ENCODE measurements at places on chromosomes 2 and 18.

DNA sequence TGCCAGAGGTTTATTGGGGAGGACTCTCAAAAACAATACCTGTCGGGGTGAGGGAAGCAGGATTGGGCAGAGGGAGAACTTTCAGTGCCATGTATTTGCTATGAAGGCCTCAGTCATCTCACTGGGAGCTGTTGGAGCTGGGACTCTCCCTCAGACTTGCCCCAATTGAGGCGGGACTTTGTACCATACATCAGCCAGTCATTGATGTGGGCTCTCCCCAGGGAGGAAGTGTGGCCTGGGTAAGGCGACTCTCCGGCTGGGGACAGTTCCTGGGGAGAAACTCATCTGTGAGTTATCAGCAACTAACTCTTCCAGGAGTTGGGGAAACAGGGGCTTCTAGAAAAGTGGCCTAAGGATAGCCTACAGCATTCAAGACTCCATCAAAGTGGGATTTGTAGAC lies 66.5 kb downstream of the FTCDNL1 start:
- H3K4me3 ChIP-seq: no peak overlapping the region
- H3K27me3 ChIP-seq: peaks cover 8% of the 10 kb centered on the region
- H3K36me3 ChIP-seq: no peaks in the 10 kb centered on the region
- DNase-seq: no peak
- no peak overlapping the region for H3K27ac ChIP-seq
- no peaks in the 10 kb centered on the region for H3K4me1 ChIP-seq

DNA sequence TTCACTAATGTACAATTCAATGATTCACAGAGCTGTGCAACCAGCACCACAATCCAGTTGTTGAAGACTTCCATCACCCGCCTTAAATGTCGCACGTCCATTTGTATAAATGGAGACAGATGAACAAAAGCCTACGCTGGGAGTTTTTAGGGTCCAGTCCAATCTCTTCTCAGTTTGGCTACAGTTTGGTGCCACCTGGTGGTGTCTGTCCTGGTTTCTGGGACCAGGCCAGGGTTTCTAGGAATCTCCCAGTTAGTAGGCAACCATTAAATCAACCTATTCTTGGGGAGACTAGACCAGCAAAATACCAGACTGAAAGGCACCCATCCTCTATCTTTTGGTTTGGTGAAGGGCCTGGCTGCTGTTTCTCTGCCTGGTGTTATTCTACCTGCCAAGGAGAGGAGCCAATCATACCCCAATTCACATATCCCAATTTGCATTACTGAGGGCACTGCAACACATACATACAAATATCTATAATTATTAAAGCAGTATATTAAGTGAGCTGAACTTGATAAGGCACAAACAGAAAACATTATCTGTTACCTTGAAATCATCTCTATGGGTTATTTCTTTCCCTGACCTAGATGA lies 3.2 kb upstream of the DDX1 start:
- no peak overlapping the region for H3K27ac ChIP-seq
- no peak for DNase-seq
- H3K4me3 ChIP-seq: no peak overlapping the region
- no peaks in the 10 kb centered on the region for H3K36me3 ChIP-seq

DNA sequence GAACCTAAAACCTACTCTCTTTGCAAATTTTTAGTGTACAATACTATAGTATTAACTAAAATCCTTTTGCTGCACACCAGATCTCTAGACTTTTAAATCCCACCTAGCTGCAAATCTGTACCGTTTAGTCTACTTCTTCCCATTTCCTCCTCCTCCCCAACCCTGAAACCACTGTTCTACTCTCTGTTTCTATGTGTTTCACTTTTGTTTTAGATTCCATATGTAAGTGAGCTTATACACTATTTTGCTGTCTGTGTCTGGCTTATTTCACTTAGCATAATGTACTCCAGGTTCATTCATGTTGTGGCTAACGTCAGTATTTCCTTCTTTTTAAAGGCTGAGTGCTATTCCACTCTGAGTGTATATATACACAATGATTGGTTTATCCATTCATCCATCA lies 18.4 kb upstream of the DSC2 start:
- peaks cover 25% of the 10 kb centered on the region for H3K27me3 ChIP-seq
- H3K27ac ChIP-seq: no peak overlapping the region
- H3K4me3 ChIP-seq: no peak overlapping the region

DNA sequence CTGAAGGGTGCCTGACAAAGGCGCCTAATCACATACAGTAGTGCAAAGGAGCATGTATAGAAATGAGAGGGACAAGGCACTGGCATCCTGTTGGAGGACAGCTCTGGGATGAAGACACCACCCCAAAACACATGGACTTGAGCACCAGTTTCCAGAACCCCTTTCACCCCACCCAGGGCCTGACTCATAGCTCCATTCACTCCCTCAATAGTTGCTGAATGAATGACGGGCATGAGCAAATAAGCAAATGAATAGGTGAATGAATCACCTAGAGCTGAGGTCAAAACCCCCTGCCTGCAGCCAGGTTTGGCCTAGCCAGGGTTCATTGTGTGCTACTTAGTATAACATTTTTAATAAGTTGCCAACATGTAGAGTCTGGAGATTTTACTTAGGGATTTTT lies 66.3 kb downstream of the NRP2 start:
- H3K36me3 ChIP-seq: peaks cover 20% of the 10 kb centered on the region
- DNase-seq: no peak
- H3K27ac ChIP-seq: no peak overlapping the region
- H3K4me3 ChIP-seq: no peak overlapping the region

Data from chondrocyte (in vitro differentiated cells).